ENCODE measurements at places on chromosomes 3 and 15. TPM values are rescaled to one million over a fixed set of nuclear protein-coding genes. Genes with fewer than 3 reads are reported as not detected.

The SEMA3G gene
- total RNA-seq: 2.8 TPM

The TNFSF10 gene
- 2.2 TPM for total RNA-seq

The FBN1 gene
- 32.2 TPM for total RNA-seq

The PPP1R14D gene
- total RNA-seq: not detected

The FAM107A gene
- 19.7 TPM for total RNA-seq

The UNC13C gene
- total RNA-seq: 28.2 TPM

The GPR27 gene
- total RNA-seq: 27.9 TPM

The TRIM42 gene
- not detected for total RNA-seq

The SV2B gene
- total RNA-seq: 34.7 TPM

The SERPINI2 gene
- 2.2 TPM for total RNA-seq

The PRSS50 gene
- total RNA-seq: 0.31 TPM

The EXD1 gene
- total RNA-seq: 0.63 TPM

The SEMA3B gene
- total RNA-seq: 5.3 TPM

The ADAMTS7 gene
- 26.3 TPM for total RNA-seq

The GALNT15 gene
- total RNA-seq: 5.0 TPM

The ADGRG7 gene
- not detected for total RNA-seq

The CTXND1 gene
- total RNA-seq: 0.63 TPM

The ANKRD34C gene
- not detected for total RNA-seq

The AAGAB gene
- 27.5 TPM for total RNA-seq

The CYP1A1 gene
- 0.31 TPM for total RNA-seq

The ERC2 gene
- 87.3 TPM for total RNA-seq

The RARRES1 gene
- total RNA-seq: 2.5 TPM

The ZNF80 gene
- total RNA-seq: not detected

The GYG1 gene
- 5.6 TPM for total RNA-seq

The CRABP1 gene
- total RNA-seq: 5.3 TPM

The GP5 gene
- total RNA-seq: not detected

The MKRN3 gene
- total RNA-seq: 53.5 TPM

The TRH gene
- total RNA-seq: 1.6 TPM

The PLA2G4D gene
- total RNA-seq: not detected

The P2RY13 gene
- 2.2 TPM for total RNA-seq

The SSR3 gene
- total RNA-seq: 84.2 TPM

The SKOR1 gene
- total RNA-seq: 0.63 TPM

The CCR1 gene
- 0.94 TPM for total RNA-seq

The SLC28A1 gene
- not detected for total RNA-seq

The TMEM207 gene
- not detected for total RNA-seq

The ENTPD3 gene
- 1.9 TPM for total RNA-seq

The CERS3 gene
- 0.63 TPM for total RNA-seq

The IGSF10 gene
- total RNA-seq: 1.9 TPM

The BUB1B gene
- total RNA-seq: 8.8 TPM
